ENCODE measurements at places on chromosomes 16 and 17.
A peak's percentile ranks its signal among the peaks of the same experiment; 100 is the strongest.

- DNase-seq: no peak
These were observed 4.9 kb downstream of the MAP3K14 start for GRCh38 chr17:45311760-45312476.

DNA sequence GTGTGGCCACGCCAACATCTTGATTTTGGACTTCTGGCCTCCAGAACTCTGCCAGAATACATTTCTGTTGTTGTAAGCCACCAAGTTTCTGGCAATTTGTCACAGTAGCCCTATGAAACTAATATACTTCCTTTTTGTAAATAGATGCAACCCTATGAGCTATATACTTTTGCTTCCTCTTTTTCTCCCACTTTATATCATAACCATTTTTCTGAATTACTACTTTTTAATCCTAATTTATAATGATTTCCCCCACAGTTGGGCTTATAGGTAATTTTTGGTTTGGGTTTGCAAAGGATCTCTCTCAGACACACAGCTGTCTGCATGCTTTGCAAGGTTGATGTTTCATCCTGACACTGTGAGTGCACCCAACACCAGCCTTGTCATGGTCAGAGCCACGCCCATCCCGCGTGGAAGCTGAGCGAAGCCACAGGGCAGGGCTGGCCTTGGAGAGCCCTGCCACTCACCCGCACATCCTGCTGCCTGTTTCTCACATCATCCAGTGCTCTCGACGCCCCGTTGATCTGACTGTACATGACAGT lies 5.8 kb downstream of the TRIM25 start:
- DNase-seq: no peak

- no peak for DNase-seq
These were observed 24.4 kb downstream of the SNN start for GRCh38 chr16:11692651-11693050.

DNA sequence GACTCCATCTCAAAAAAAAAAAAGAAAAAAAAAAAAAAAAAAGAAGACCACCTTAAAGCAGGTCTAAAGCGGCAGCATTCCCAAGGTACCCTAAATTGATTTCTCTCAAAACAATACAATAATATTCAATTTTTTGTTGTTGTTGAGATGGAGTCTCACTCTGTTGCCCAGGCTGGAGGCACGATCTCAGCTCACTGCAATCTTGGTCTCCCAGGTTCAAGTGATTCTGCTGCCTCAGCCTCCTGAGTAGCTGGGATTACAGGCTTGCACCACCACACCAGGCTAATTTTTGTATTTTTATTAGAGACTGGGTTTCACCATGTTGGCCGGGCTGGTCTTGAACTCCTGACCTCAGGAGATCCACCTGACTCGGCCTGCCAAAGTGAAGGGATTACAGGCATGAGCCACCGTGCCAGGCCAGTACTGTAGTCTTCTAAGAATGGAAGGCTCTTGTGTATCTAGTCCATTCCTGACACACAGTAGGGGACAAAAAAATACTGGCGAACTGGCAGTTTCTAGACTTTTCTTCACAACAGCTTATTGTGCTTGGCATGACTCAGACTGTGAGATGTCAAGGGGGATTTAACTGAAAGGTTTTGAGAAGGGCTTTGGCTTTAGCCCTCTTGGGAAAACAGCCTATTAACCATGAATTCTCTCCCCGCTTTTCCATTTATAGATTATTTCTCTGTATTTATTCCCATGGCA lies 17.3 kb downstream of the CDR2 start:
- no peak for DNase-seq

DNA sequence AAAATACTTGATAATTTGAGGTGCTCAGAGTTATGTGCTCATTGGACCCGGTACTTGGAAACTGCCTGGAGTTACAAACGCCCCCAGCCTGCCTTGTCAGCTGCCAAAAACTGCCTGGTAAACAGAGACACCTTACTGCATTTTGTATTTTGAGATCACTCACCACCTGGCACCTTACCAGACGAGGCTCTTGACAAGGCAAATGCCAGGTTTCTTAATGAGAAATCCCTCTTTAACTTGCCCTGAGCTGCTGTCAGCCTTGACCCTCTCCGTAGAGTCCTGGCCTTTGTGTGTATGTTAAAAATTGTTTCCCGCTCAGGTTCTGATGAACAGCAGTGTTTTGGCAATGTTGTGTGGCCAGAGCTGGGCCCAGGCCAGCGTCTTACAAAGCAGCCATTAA lies 28.8 kb downstream of the SYT17 start:
- peak; percentile 17 for DNase-seq

GRCh38 chr16:55041540-55042234 lies 111.0 kb downstream of the IRX5 start:
- no peak for DNase-seq

DNA sequence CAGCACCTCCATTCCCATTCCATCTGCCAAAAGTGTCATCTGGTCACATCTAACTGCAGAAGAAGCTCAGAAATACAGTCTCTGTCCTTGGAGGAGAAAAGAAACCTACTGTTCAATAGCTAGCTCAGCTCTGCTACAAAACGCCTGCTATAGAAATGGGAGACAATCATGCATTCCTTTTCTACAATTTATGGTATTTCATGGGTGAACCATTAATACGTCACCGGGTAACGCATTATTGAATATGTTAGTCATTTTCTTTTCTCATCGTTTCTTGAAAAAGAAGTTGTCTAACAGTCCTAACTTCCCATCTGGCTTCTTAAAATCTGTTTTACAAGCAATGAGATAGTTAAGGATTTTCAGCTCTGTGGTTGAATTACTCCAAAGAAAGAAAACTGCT lies 496.7 kb upstream of the RBFOX1 start:
- DNase-seq: no peak

DNA sequence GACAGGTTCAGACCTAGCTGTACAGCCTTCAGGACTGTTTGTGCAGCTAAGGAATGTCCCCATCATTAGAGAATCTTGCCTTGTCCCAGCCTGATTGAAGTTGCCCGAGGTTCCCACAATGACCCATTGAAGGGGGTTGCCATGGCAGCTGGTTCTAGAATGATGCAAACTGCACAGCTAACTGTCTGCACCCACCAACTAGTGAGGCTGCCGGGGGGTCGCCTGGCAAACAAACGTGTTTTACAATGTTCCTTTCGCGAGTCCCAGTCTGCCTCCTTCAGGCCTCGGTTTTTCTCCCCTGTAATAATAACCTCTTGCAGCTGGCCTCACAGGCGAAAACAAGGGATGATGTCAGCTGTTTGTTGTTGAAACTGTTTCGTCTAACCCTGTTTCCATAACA lies 5.5 kb downstream of the C16orf96 start:
- DNase-seq: peak; percentile 41

DNA sequence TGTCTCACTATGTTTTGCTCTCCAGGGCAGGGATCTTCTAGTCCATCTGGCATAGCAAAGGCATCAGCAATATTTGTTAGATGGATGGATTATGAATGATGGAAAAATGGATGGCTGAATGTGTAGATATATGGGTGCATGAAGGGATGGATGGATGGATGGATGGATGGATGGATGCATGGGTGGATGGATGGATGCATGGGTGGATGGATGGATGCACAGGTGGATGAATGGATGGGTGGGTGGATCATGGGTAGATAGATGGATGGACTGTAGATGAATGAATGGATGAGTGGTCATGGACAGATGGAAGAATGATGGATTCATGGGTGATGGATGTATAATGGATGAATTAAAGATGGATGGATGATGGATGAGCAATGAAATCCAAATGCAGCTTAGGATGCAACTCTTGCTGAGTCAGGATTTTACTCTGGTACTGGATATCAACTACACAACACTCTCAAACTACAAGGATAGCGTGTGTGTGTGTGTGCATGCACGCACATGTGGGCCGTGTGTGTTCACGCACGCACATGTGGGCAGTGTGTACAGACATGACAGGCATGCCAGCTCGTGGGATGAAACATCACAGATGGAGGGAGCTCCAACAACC lies 34.0 kb downstream of the GSG1L start:
- no peak for DNase-seq

DNA sequence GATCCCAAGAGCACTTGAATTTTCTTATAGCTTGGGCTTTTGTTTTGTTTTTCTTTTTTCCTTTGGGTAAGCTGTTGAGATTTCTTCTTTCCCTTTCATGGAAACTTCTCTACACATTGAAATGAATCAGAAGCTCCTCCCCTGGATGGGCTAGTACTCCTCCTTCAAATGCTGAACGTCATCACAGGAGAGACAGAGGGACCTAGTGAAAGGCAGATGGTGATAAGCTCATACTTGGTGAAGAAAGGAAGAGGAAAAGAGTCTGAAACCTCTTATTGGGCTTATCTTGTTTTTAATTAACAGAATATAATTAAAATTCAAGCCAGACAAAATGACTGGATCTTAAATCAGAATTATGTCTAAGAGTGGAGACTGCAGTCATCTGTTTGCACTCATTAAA lies 147.3 kb downstream of the SNX11 start:
- no peak for DNase-seq

GRCh38 chr16:5768445-5768844 lies 670.9 kb upstream of the EEF2KMT start:
- no peak for DNase-seq

DNA sequence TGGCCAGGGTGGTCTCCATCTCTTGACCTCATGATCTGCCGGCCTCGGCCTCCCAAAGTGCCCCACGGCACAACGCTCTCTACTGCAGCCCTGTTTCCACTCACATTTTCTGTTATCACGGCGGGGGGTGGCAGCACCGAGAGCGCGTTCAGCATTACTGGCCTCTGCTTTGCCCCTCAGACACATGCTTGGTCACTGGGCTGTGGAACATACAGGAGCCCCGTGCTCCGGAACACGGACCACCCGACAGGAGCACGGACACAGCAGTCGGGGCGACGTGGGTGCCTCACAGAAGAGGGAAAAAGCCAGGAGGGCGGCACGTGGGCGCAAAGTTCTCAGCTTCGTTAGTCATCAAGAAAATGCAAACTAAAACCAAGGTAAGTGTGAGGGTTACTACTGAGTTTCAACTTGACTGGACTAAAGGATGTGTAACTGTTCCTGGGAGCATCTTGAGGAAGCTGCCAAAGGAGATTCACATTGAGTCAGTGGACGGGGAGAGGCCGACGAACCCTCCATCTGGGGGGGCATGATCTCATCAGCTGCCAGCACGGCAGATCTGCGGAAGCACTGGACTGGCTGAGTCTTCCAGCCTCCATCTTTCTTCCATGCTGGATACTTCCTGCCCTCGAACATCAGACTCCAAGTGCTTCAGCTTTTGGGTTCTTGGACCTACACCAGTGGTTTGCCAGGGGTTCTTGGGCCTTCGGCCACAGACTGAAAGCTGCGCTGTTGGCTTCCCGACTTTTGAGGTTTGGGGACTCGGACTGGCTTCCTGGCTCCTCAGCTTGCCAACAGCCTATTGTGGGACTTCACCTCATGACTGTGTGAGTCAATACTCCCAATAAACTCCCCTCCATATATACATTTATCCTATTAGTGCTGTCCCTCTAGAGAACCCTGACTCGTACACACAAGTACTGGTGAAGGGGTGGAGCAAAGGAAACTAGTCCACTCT lies 106.8 kb downstream of the ZNF778 start:
- DNase-seq: no peak

DNA sequence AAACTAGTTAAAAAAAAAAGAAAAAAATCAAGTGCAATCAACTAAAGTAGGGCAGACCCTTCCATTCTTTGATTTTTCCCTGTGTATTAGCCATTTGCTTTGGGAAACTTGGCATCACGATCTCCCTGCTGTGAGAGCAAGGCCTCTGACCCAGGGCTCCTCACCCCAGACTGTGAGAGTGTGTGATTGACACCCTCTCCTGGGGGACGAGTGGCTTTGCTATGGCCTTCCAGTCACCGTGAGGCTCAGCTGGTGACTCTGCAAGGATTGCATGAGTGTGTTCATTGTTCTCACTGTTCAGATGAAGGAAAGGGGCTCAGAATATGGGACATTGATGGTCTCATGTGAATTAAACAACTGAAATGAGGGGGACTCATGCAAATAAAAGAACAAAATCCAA lies 69.0 kb upstream of the BCAR1 start:
- DNase-seq: no peak

DNA sequence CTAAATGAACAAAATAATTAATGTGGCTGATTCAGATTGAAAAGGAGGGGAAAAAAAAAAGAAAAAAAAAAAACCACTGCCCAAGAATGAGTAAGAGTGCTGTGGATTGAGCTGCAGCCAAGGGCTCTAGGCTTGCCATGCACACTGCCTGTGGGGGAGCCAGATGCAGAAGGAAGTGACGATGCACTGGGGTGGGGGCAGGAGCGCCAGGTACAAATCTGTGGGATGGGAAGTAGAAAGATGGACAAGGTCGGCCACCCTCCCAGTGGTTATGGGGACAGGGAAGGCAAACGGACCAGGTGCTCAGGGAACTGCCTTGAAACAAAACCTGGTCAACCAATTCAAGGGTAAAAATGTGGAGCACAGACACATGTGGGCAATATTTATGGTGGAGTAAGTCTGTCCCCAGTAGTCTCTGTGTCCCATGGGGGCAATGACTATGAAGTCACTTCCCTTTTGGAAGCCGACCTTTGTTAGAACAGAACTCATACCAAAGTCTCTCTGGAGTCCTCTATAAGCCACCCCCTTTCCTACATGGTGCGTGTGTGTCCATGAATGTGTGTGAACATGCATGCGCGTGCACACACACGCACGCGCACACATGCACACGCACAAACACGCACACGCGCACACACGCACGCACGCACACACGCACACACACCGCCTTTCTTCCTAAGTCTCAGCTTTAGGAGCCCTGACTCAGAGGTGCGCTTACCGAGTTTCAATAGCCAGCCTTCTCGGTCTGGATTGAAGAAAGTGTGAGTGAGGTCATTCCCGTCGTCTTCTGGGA lies 84.3 kb downstream of the CYTH1 start:
- no peak for DNase-seq
